COR-L47 (cell line): ENCODE measurements at places on chromosomes 4 and X.
A peak's percentile ranks its signal among the peaks of the same experiment; 100 is the strongest.

DNA sequence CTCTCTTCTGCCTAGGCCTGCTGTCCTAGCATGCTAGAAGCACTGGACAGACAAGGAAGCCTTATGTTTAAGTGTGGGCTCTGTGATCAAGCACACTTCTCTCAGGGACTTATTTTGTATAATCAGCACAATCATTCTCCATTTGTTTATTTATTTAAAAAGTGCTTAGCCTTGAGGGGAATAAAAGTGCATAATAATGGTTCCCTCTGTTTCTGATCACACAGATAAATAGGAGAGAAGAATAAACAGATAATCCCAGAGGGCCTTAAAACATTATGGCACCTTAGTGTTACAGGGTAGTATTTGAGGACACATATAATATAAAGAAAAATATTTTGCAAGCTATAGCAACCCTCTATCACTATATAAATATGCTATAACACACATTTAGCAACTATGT is 146.5 kb downstream of the UNC5C start:
- DNase-seq, result no peak

GRCh38 chr4:111283066-111283677 is 660.3 kb upstream of the PITX2 start:
- DNase-seq, result no peak

DNA sequence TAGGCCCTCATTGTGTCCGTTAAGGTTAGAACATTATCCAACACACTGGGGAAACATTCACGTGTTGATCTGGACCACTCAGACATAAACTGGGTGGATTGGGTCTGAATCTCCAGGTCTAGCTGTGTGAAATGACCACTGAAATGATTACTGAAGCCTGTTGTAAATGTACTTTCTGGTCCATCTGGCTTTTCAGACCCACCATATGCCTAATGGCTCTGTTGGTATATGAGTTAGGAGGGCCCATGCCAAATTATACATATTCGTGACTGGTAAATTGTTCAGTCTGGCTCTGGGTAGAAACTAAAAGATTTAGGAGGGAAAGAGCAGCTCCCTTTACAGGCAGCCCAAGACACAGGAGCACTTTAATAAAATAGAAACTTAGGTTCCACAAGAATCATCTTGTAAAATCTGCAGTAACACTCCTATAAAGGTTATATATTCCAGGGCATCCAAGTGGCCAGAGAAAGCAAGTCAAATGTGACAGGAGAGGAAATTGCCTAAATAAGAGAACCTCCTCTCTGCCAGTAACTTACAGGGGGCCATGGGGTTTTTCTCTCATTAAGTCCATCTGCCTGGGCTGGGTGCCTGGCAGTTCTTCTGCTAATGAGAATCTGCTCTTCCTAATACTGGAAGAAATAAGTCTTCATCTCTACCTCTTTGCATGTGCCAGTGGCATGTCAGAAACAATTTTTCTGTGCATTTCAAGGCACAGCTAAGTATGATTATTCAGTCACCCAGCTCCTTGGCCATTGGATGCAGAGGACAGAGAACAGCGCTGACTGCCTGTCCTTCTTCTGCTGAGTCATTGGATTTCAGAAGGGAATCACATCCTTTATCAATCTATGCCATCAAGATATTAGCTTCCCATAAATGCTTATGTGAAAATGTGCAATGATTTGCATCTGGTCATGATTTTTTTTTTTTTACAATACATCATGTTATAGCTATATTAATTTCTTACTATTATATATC is 112.6 kb downstream of the GLRA2 start:
- DNase-seq, result no peak

GRCh38 chr4:48027653-48028052 is 11.1 kb downstream of the NIPAL1 start:
- no peak for DNase-seq

DNA sequence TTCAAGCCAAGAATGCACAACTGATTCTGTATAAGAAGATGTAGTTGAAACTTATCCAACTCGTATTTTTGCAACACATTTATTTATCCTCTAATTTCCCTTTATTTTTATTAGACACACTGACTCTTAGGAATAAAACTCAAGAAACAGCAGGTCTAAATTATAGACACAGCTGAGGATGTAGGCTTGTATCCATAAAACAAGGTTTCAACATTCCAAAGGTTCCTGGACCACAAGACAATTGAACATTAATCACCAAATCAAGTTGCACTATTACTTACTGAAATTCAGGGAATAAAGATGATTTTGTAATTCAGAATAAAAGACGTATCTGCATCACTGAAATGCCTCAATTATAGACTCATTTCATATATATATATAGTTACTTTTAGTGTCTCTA is 683.5 kb upstream of the GRIA3 start:
- no peak for DNase-seq

- DNase-seq, result no peak
Observed at GRCh38 chrX:154379569-154379951, 465 bp downstream of the EMD start.

- no peak for DNase-seq
Observed at GRCh38 chr4:137998666-137999429, 243.3 kb downstream of the SLC7A11 start.

GRCh38 chrX:43166874-43167273 is 388.9 kb upstream of the PPP1R2C start:
- no peak for DNase-seq

DNA sequence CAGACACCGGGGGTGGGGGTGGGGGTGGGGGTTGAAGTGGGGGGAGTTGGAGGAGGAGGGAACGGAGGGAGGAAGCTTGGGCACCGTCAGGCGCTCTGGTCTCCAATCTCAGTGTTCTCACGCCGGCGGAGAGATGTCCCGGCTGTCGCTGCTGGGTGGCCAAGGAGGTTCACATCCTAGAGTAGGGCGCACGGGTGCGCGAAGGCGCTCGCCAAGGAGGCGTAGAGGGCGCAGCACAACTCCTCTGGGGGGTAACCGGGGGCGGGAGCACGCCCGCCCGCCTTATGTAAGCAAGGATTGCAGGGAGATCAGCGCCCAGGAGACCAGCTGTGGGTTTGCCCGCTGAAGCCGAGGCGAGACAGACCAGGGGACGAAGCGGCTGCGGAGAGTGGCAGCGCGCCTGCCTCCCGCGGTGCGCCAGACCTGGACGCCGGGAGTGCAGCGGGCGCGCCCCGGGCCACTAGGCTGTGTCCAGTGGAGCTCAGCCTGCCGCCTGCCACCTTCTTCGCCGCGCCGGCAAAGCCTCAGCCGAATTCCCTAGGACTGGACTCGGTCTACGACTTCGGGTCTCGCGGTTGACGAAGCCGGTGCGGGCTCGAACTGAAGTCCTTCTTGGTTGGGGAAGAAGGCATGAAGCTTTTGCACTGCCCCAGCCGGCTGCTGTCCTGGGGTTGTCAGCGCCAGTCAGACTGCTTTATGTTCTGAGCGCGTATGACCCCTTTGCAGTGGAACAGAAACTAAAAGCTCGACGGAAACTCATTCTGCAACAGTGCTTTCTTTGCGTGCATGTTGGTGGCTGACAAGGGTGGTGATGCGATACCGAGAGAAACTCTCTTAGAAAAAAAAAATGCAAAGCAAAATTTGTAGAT is 707 bp upstream of the UNC5C start:
- peak; percentile 58 for DNase-seq

- DNase-seq, result no peak
Observed at GRCh38 chrX:10156199-10157031, at the start of gene CLCN4. TSS of gene CLCN4 (plus strand) at chrX:10156975. CDS start at chrX:10185033, 28,058 bp downstream.

DNA sequence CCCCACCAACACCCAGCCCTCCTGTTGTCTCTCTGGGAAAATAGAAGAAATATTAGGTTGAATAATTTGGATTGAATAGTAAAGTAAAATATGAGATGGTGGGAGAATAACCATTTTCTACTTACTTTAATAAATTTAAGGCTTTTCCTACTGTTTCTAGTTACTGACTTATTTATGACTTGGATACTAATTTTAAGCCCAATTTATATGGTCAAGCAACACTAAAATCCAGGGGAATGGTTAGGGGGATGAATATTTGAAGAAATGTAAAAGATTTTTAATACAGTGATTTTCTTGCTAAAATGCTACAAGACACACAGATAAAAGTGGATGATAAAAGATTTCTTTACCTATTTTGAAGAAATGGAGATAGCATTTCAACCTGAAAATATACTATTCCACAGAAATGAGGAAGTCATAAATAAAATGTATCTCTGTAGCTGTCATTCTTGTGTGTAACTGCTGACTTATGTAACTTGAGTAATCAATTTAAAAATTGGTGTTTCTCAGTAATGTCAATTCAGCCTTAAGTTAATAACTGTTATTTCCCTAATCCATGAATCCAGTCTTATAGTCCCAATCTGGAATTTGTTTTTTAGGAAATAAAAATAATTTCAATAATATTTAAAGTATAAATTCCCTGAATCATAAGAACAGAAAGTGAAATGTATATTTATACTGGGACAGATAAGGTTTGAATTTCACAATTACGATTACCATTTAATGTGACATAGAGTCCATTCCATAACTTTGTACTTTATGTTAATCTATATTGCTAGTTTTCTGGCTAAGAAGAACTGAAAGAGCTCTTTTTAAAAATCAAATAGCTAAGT is 24.3 kb upstream of the IL2 start:
- DNase-seq, result no peak

GRCh38 chrX:104987063-104987462 is 233.4 kb downstream of the TEX13A start:
- DNase-seq, result no peak

GRCh38 chrX:15820106-15821073 is 30.1 kb downstream of the ZRSR2 start:
- DNase-seq, result no peak
